Activated CD8-positive, alpha-beta memory T cell treated with anti-CD3 and anti-CD28 coated beads, Interleukin-2, amount 10 ng/mL, durations not matched to agents 7 days and 5 days (primary cell): ENCODE measurements at places on chromosomes 4 and X. TPM values are rescaled to one million over a fixed set of nuclear protein-coding genes. Genes with fewer than 3 reads are reported as not detected.

Gene CENPVL2
- not detected for total RNA-seq

GRCh38 chr4:187258651-187259401, 535.2 kb upstream of the FAT1 start:
- H3K27ac ChIP-seq: no peak overlapping the region
- peaks cover 1% of the 10 kb centered on the region for H3K36me3 ChIP-seq
- no peak for DNase-seq

Gene GPM6B
- not detected for total RNA-seq

- no peaks in the 10 kb centered on the region for H3K27me3 ChIP-seq
- no peak overlapping the region for H3K27ac ChIP-seq
- peaks cover 17% of the 10 kb centered on the region for H3K4me1 ChIP-seq
- no peak overlapping the region for H3K4me3 ChIP-seq
Observed at GRCh38 chrX:49876750-49877149, 2.5 kb upstream of the USP27X start.

DNA sequence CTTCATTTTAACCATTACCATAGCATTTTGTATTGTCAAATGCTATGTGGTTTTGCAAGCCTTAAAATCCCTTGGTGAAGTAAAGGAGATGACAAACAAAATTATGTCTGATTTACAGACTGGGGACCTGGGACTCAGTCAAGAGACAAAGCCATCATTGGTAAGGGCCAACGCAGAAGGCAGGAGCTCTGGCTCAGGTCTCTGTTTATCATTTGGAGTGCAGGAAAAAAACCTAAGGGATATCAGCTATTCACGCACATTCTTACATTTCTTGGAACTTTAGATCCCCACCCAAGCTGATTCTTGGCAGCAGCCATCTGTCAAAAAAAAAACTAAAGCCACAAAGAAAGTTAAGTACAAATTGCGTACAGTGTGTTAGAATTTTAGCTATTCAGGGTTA, 731.9 kb downstream of the STPG2 start:
- H3K4me1 ChIP-seq: no peaks in the 10 kb centered on the region
- H3K4me3 ChIP-seq: no peak overlapping the region
- DNase-seq: no peak
- no peaks in the 10 kb centered on the region for H3K36me3 ChIP-seq
- no peaks in the 10 kb centered on the region for H3K27me3 ChIP-seq

Gene ADH1C
- not detected for total RNA-seq

GRCh38 chrX:80388206-80388605, 32.0 kb upstream of the TENT5D start:
- no peaks in the 10 kb centered on the region for H3K36me3 ChIP-seq
- no peaks in the 10 kb centered on the region for H3K27me3 ChIP-seq

DNA sequence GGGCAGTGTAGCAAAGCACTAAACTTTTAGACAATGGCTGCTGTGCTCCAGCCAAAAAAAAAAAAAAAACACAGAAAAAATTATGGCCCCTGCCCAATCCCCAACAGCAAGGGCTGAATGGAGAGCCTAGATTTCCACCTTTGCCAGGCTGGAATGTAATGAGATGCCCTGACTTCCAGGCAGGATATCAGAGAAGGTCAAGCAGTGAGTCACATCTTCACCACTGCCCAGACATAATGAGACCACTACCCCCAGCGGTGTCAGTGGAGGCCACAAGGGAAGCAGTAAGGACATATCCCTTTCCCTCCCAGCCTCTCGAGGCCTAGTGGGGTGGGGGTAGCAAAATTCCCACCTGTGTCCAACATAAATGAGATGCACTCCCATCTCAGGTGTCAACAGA, 216.3 kb upstream of the LEF1 start:
- no peak overlapping the region for H3K27ac ChIP-seq
- no peak for DNase-seq
- no peaks in the 10 kb centered on the region for H3K4me1 ChIP-seq
- no peak overlapping the region for H3K4me3 ChIP-seq

DNA sequence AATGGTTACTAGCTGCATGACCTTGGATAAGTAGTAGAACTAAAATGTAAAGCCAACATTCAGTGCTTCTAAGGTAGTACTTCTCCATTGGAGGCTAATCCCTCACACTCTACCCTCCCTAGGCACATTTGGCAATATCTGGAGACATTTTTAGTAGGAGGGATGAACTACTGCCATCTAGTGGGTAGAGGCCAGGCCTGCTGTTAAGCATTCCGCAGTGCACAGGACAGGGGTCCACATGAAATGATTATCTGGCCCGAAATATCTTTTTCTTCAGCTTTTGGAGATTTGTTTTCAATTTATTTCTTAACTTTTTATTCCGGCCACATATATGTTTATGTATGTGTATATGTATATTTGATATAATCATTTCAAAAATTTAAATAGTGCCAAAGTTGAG, 36.0 kb upstream of the SPANXC start:
- H3K36me3 ChIP-seq: no peaks in the 10 kb centered on the region
- DNase-seq: no peak
- no peaks in the 10 kb centered on the region for H3K27me3 ChIP-seq
- H3K4me1 ChIP-seq: no peaks in the 10 kb centered on the region
- no peak overlapping the region for H3K4me3 ChIP-seq

- no peak for DNase-seq
- no peaks in the 10 kb centered on the region for H3K36me3 ChIP-seq
- no peaks in the 10 kb centered on the region for H3K27me3 ChIP-seq
- H3K4me3 ChIP-seq: no peak overlapping the region
- no peaks in the 10 kb centered on the region for H3K4me1 ChIP-seq
Observed at GRCh38 chr4:111016416-111016815, 393.5 kb upstream of the PITX2 start.

DNA sequence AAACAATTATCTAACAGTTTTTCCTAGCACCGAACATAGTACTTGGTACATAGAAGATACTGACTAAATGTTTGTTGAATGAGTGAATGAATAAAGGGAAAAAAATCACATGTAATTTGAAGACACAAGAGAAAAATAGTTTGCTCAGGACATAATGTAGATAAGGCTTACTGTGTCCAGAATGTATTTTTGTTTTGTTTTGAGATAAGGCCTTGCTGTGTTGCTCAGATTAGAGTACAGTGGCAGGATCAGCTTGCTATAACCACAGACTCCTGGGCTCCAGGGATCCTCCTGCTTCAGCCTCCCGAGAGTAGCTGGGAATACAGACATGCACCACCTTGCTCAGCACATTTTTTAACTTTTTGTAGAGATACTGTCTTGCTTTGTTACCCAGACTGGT, 6.5 kb downstream of the FAM199X start:
- H3K4me3 ChIP-seq: no peak overlapping the region
- no peaks in the 10 kb centered on the region for H3K27me3 ChIP-seq
- peaks cover 8% of the 10 kb centered on the region for H3K36me3 ChIP-seq
- no peak for DNase-seq
- H3K27ac ChIP-seq: no peak overlapping the region
- peaks cover 20% of the 10 kb centered on the region for H3K4me1 ChIP-seq

DNA sequence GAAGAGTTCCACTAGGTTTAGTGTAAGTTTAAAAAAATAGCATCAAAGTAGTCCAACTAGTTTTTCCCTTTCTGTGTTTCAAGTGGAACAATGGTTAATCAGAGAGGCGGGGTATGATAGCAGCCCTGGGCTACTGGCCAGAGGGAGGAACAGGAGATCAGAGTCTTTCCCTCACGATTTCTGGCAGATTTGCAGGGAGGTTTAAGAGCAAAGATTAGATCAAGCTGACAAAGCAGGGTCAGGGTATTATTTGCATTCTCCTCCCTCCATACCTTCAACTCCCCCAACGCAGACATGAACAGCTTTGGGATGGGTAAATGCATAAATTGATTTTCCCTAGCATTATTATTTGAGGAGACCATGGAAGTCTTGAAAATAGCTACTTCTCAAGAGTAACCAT, 277.6 kb upstream of the DIAPH2 start:
- no peak for DNase-seq
- H3K27ac ChIP-seq: no peak overlapping the region
- H3K27me3 ChIP-seq: no peaks in the 10 kb centered on the region
- H3K36me3 ChIP-seq: no peaks in the 10 kb centered on the region

Gene VEGFC
- total RNA-seq: not detected

Gene VCX3A
- total RNA-seq: not detected

- peak within 1 kb of the TSS; percentile 78 for H3K4me3 ChIP-seq
- peaks cover 26% of the 10 kb centered on the region for H3K4me1 ChIP-seq
Observed at GRCh38 chrX:1336331-1336943, at the start of gene IL3RA. TSS of gene IL3RA (plus strand) at chrX:1336785. CDS start at chrX:1341766, 4,981 bp downstream.

GRCh38 chrX:39541881-39542280, 555.9 kb downstream of the BCOR start:
- no peaks in the 10 kb centered on the region for H3K27me3 ChIP-seq
- no peak overlapping the region for H3K27ac ChIP-seq
- H3K4me1 ChIP-seq: no peaks in the 10 kb centered on the region
- DNase-seq: no peak
- no peak overlapping the region for H3K4me3 ChIP-seq

GRCh38 chrX:40471965-40472648, 108.7 kb upstream of the ATP6AP2 start:
- peak; percentile 36 for DNase-seq
- peaks cover 34% of the 10 kb centered on the region for H3K4me1 ChIP-seq
- H3K36me3 ChIP-seq: no peaks in the 10 kb centered on the region
- H3K27ac ChIP-seq: no peak overlapping the region

- peak; percentile 43 for DNase-seq
- H3K4me1 ChIP-seq: peaks cover 21% of the 10 kb centered on the region
- no peak within 1 kb of the TSS for H3K27ac ChIP-seq
- peaks cover 2% of the 10 kb centered on the region for H3K36me3 ChIP-seq
Observed at GRCh38 chr4:89836897-89837384, at the start of gene SNCA. TSS of gene SNCA (minus strand) at chr4:89837161. CDS start at chr4:89835667, 1,494 bp downstream.

Gene CLIC2
- total RNA-seq: 1.0 TPM

DNA sequence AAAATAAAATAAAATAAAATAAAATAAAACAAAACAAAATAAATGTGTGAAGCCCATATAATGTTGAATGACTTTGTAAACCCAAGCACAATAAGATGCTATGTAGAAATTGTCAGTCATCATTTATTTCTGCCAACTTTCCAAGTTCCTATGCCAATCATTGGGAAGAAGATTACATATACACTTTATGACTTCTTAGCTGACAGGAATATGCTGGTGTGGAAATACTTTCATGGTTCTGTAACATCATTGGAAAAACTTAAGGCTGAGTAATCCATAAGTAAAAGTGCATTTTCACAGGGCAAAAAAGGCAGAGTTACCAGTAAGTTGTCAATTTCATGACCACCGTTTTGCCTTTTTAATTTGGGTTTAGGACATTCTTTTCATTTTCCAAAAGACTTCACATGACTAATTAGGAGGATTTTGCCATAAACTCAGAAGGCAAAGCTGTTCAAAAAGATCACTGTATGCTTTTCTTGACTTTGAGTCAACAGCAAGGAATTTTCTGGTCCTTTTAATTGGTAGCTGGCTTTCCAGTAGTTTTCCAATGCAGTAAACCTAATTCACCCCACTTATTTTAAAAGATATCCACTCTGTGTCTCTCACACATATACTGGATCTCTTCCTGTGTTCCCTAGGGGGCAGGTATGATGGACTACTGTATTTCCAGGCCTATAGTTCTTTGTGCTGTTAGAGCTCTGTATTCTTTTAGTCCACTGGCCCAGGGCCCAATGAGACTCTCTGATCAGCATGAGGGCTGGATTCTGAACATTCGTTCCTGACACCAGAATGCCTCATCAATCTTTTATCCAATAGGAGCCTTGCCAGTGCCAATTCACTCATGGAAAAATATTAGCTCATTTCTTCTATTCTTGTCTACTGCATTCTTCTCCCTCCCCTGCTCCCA, 26.2 kb upstream of the SCRG1 start:
- H3K27me3 ChIP-seq: no peaks in the 10 kb centered on the region
- H3K4me1 ChIP-seq: peaks cover 26% of the 10 kb centered on the region
- DNase-seq: no peak
- no peak overlapping the region for H3K4me3 ChIP-seq
- H3K27ac ChIP-seq: no peak overlapping the region
- H3K36me3 ChIP-seq: no peaks in the 10 kb centered on the region

DNA sequence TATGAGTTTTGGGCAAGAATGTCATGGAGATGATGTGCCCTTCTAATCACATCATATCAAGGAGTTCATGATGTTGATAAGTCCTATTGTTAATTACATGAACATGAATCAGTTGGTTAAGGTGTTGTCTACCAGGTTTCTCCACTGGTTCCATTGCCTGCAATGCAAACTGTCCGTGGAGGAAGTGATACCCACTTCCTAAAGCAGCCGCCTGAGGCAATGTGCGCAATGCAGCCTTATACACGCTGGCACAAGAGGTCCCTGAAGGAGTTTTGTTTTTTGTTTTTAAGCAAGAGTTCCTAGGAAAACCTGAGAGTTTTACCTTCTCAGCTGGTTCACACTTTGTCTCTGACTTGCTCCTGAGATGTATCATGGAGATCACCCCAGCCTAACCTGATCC, 5.9 kb upstream of the GPKOW start:
- no peaks in the 10 kb centered on the region for H3K4me1 ChIP-seq
- H3K4me3 ChIP-seq: no peak overlapping the region
- no peaks in the 10 kb centered on the region for H3K36me3 ChIP-seq
- H3K27me3 ChIP-seq: no peaks in the 10 kb centered on the region

DNA sequence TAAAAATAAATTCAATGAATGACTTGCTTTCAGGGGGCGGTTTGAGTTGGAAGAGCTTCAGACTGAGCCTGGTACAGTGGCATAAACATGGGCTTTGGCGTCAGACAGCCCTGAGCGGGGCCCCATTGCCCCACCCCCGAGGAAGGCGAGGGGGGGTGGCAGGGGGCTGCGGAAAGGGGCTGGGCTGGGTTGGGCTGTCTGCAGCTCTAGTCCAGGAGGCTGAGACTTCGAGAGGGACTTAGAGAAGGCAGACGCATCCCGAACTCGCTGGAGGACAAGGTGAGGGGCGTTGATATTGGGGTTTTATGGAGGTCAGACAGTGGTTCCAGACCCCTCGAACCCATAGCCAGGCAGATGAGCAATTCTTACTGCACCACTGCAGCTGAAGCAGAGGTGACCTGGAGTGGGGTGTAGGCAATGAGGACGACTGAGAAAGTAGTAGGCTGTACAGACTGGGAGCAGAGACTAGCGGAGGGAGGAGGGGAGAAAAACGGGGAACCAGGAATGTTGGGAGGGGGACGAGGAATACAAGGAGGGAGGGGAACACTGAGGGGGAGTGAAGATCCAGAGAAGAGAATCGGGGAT, at the start of gene MAGED2:
MAGED2 (plus strand) TSS at position 222 of the 585 bp plus-strand sequence. CDS start 1,587 bp downstream, outside the sequence.
- peak; percentile 46 for DNase-seq
- H3K36me3 ChIP-seq: peaks cover 8% of the 10 kb centered on the region
- peak within 1 kb of the TSS; percentile 86 for H3K4me3 ChIP-seq
- peaks cover 17% of the 10 kb centered on the region for H3K4me1 ChIP-seq
- H3K27ac ChIP-seq: peak within 1 kb of the TSS; percentile 95
- peaks cover 5% of the 10 kb centered on the region for H3K27me3 ChIP-seq

- peak overlapping the region; percentile 61 for H3K27ac ChIP-seq
- H3K36me3 ChIP-seq: peaks cover 14% of the 10 kb centered on the region
- H3K4me1 ChIP-seq: peaks cover 80% of the 10 kb centered on the region
- DNase-seq: peak; percentile 45
Observed at GRCh38 chr4:158823461-158823873, 54.6 kb downstream of the FNIP2 start.

DNA sequence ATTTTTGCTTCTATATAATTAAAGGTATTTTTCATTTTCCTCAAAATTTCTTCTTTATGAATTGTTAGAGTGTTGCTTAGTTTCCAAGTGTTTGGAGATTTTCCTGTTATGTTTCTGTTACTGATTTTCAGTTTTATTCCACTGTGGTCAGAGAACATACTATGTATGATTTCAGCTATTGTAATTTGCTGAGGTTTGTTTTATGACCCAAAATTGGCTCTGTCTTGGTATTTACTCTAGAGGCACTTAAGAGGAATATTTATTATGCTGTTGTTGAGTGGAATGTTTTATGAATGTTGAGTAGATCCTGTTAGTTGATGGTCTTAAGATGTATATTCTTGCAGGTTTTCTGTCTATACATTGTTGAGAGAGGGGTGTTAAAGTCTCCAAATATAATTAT, 263.5 kb downstream of the PABPC4L start:
- H3K27me3 ChIP-seq: no peaks in the 10 kb centered on the region
- H3K36me3 ChIP-seq: no peaks in the 10 kb centered on the region
- no peak for DNase-seq
- no peak overlapping the region for H3K4me3 ChIP-seq
- H3K4me1 ChIP-seq: no peaks in the 10 kb centered on the region

Gene LRCH2
- total RNA-seq: not detected
